AG08396 (cell line): ENCODE measurements at places on chromosomes 12 and 14.

DNA sequence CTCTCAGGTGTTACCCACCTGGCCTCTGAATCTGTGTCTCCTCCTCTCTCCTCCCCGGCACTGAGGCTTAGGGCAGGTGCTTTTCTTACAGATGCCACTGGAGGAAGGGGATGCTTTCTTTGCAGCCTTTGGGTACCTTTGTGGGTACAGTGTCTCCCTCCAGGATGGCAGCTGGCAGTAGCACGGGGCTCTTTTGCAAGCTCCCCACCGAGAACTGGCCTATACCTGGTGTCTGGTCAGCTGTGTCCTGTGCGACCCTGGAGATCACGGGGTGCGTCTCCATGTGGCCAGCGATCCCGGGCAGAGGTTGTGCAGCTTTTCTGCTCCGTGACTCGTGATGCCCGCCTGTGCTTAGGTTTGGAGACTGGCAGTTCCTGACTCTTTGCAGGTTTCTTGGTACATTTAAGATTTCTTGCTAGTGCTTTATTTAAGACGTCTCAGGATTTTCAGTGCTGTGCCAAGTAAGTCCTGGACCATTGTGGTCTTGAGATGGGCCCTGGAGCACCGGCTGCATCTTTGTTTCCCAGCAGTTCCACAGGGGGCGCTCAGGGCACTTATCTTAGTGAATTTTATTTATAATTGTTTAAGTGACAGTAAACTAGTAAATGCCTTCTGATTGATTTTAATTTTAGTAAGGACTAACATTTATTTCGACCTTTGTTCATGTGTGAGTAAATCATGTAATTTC, 68.9 kb downstream of the DDX51 start:
- DNase-seq, result no peak

DNA sequence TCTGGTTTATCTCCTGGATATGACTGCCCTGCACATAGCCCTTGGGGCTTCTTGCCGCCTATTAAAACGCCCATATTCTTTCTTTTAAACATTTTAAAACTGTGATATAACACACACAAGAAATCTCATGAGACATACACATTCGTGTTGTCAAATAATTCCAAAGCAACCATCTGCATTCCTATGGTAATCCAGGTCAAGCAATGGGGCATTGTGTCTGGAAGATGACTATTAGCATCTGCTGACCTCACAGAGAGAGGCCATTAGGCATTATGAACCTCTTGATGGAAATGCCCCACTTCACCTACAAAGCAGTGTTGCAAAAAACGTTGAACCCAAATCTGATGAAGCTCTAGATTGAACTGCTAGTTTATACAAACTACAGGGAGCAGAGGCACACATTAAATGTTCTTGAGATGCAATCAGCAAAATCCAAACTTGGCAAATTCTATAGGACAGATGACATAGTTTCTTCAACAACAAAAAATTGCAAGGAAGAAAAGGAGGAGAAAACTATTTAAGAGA, 513.8 kb upstream of the CCDC196 start:
- no peak for DNase-seq

GRCh38 chr12:55938826-55939501, 8.0 kb downstream of the DGKA start:
- DNase-seq, result no peak

GRCh38 chr14:70788898-70789297, 20.4 kb downstream of the MAP3K9 start:
- no peak for DNase-seq

- DNase-seq, result no peak
Measured at GRCh38 chr12:76548222-76548837, 11.2 kb downstream of the OSBPL8 start.

- no peak for DNase-seq
Measured at GRCh38 chr12:50022903-50023302, 2.4 kb downstream of the RACGAP1 start.
